ENCODE measurements at places on chromosomes 12 and 14.

DNA sequence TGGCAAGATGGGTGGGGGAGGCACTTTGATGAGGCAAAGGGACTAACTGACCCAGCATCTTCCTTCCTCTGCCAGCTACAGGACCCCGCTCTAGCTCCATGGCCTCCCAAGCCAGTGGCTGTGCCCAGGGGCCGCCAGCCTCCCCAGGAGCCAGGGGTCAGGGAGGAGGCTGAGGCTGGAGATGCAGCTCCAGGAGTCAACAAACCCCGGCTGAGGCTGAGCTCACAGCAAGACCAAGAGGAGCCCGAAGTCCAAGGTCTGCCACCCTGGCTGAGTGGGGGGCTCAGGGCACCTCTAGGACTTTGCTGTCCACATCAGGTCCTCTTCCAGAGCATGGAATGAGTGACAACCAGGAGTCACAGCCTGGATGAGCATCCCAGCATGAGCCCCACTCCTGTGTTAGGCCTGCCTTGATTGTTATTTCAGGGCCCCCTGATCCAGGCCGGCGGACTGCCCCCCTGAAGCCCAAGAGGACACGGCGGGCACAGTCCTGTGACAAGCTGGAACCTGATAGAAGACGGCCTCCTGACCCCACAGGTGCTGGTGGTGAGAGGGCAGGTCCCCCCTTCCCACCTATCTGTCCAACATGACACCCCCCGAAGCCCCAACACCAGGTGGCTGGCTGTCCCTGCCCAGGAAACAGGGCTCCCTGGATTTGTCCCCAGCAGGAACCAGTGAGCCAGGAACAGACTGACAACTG is 2.5 kb upstream of the CPNE6 start:
- DNase-seq, result no peak

DNA sequence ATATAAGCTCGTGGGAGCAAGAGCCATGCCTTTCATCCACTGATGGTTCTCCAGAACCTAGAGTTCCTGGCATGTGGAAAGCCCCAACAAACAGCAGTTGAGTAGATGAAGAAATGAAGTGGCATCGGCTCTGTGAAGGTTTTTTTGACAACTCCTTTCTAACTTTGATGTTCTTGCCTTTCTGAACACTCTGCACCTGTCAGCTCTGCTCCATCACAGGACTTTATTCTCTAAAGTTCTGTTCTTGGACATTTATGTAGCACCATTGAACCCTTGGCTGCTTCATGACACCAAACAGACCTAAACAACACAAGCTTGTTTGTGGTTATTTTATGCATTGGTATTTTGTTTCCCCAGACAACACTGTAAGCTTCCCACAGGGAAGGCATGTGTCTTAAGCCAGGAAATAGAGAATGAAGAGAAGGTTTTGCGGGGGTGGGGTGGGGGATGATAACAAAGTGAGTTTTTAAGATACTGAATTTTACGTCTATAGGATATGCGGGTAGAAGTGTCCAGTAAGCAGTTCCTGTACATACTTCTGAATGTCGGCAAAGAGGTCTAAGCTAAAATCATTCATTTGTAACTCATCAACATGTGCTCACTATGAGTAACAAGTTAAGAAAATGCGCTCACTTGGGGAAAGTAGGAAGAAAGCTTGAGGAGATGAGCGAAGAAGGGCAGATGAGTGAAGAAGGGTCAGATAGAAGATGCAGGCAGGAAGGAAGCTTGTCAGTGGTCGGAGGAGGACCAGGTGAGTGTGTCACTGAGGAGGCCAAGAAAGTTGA is 146.0 kb upstream of the PLEKHG7 start:
- DNase-seq, result no peak

DNA sequence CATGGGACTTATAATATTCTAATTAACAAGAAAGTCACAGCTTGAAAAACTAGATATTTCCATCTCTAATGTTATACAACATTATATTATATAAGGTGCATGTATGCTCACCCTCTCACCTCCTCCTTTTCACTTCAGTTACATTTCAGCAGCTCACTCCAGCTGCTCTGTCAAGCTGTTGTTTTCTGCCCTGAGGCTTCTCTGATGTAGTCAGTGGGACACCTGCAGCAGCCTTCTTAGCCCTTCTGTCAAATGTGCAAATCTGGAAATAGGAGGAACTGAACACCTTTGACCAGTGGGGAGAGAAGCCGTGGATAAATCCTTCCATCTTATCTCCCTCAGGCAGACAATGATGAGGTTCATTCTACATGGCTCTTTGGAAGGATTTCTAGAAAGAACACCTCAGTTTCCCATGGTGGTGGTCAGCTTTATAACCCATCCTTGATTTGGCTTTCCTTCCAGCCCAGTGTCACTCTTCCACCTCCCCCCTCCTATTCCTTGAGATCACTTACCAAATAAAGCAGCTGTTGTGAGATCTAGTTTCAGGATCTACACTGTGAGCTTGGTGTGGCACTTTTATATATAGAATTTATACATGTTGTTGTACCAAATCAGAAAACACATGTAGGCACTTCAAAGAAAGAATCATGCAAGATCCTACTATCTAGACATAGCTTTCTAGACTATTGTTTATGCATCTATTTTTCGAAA is 79.6 kb upstream of the STK38L start:
- no peak for DNase-seq

DNA sequence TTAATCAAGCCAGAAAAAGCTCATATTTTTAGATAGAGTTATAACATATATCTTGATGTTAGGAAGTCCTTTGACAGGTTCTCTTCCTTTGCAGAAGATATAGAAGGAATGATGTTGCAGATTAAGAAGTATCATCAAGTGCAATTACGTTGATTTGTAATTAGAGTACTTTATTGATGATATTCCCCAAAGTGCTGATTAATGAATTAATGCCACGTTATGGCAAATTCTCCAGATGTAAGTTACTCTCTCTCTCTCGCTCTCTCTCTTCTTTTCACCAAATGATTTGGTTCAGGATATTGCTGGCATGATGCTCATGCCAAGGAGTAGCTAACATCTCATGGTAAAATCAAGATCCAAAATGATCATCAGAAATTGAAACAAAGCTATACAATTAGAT is 18.1 kb upstream of the CAND1 start:
- DNase-seq, result no peak

GRCh38 chr12:53343969-53344368 is 7.8 kb upstream of the SP7 start:
- no peak for DNase-seq
